ENCODE measurements at places on chromosomes 6 and 20.

GRCh38 chr6:149544646-149545257 is 1.1 kb downstream of the PPIL4 start:
- no peak for DNase-seq
- no peaks in the 10 kb centered on the region for H3K36me3 ChIP-seq
- H3K27ac ChIP-seq, result peak overlapping the region; percentile 99
- H3K4me1 ChIP-seq, result peaks cover 39% of the 10 kb centered on the region
- H3K27me3 ChIP-seq, result peaks cover 8% of the 10 kb centered on the region

DNA sequence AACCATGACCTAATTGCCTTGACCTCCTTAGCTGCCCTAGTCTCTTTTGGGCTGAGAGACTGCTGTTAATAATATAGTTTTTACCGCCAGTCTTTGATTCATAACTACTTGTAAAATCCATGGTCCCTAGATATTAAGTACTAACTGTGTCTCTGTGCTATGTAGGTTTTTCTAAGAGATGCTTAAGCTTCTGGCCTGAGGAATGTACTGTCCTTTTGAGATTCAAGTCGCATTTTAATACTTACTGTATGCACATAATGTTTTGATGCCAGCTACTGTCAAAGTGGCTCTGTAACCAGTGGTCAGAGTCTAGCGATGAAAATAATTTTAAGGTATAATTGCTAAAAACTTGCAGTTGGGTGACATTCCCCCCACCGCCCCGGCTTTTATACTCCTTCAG is 2.1 kb downstream of the AKAP12 start:
- DNase-seq, result no peak
- H3K36me3 ChIP-seq, result no peaks in the 10 kb centered on the region
- H3K27me3 ChIP-seq, result peaks cover 40% of the 10 kb centered on the region
- no peak overlapping the region for H3K27ac ChIP-seq

- H3K27me3 ChIP-seq, result no peaks in the 10 kb centered on the region
- no peak overlapping the region for H3K4me3 ChIP-seq
Observed at GRCh38 chr6:55474382-55474781, 104.6 kb downstream of the HMGCLL1 start.

DNA sequence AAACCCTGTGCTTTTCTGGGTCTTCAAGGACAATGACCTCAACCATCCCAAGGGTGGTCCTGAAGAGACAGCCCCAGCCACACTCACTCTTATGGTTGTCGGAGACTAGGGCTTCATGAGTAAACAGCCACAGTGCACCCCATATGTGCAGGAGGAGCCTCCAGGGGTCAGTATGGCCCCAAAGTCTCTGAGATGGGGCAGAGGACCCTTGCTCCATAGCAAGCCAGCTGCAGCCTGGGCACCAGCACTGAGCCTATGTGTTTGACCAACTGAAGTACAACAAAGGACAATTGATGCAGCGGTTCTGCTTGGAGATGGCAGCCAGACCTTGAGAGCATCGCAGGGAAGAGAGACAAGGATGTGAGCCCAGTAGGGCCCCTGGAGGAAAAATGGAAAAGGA is 112.2 kb downstream of the LRFN2 start:
- H3K36me3 ChIP-seq, result no peaks in the 10 kb centered on the region
- H3K4me1 ChIP-seq, result no peaks in the 10 kb centered on the region
- DNase-seq, result no peak
- no peak overlapping the region for H3K27ac ChIP-seq
- no peaks in the 10 kb centered on the region for H3K27me3 ChIP-seq

DNA sequence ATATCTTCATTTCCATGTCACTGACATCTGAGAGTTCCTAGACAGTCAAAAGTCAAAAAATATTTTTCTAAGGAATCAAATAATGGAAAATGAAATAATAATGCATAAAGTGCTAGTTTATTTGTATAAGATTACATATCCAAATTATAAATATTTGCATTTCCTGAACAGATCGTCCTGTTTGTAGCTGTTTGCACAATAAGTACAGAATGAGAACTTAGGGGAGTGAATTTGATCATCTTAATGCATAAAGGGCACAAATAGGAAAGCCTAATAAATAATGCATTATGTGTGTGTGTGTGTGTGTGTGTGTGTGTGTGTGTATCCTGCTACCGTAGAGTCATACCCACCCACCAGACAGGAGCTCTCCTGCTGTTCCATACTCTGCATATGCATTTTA is 521.0 kb upstream of the EPHA7 start:
- H3K27ac ChIP-seq, result no peak overlapping the region
- DNase-seq, result no peak
- H3K4me1 ChIP-seq, result no peaks in the 10 kb centered on the region
- H3K36me3 ChIP-seq, result no peaks in the 10 kb centered on the region
- H3K4me3 ChIP-seq, result no peak overlapping the region
- no peaks in the 10 kb centered on the region for H3K27me3 ChIP-seq

DNA sequence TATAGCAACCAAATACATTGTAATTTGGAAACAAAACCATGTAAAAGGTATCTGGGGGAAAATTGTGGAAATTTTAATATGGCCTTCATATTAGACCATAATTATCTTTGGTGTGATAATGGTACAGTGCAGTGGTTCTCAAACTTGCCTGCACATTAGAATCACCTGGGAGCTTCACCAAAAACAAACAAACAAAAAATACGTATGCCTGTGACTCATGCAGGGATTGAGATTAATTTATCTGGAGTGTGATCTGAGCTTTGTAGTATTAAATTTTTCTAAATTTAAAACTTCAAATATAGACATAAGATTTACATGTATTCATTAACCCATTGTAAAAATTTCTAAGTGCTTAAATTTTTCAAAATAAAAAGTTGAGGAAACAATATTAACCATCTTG is 31.5 kb downstream of the ARHGAP18 start:
- H3K4me1 ChIP-seq, result peaks cover 1% of the 10 kb centered on the region
- no peak for DNase-seq
- H3K27ac ChIP-seq, result no peak overlapping the region
- no peaks in the 10 kb centered on the region for H3K27me3 ChIP-seq
- no peak overlapping the region for H3K4me3 ChIP-seq
- H3K36me3 ChIP-seq, result no peaks in the 10 kb centered on the region

DNA sequence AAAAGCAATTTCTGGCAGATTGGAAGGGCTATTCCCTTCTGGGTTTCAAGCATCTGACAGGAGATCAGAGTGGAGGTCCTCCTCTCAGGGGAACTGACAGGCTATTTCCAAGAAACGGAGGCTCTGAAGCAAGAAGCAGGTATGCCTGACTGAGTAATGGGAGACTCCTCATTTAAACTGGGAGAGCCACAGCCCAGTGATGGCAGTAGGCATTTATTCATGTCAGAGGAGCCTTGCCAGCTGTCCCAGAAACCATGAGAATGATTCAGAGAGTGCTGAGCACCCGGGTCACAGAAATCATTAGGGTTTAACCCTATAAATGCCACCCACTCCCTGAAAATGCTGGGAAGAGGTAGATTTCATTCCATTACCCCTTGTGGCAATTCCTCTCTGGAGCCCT is 247.5 kb upstream of the RNF217 start:
- no peaks in the 10 kb centered on the region for H3K4me1 ChIP-seq
- H3K27ac ChIP-seq, result no peak overlapping the region
- no peak overlapping the region for H3K4me3 ChIP-seq
- H3K27me3 ChIP-seq, result no peaks in the 10 kb centered on the region
- no peak for DNase-seq

GRCh38 chr6:35218021-35218420 is 4.3 kb downstream of the SCUBE3 start:
- H3K4me1 ChIP-seq, result peaks cover 7% of the 10 kb centered on the region
- H3K4me3 ChIP-seq, result no peak overlapping the region
- H3K27ac ChIP-seq, result no peak overlapping the region
- peaks cover 35% of the 10 kb centered on the region for H3K27me3 ChIP-seq
- no peaks in the 10 kb centered on the region for H3K36me3 ChIP-seq

- H3K27me3 ChIP-seq, result peaks cover 5% of the 10 kb centered on the region
- H3K27ac ChIP-seq, result peak overlapping the region; percentile 2
- no peak overlapping the region for H3K4me3 ChIP-seq
- no peaks in the 10 kb centered on the region for H3K36me3 ChIP-seq
- H3K4me1 ChIP-seq, result peaks cover 7% of the 10 kb centered on the region
Observed at GRCh38 chr6:105484238-105485161, 81.6 kb upstream of the PREP start.

DNA sequence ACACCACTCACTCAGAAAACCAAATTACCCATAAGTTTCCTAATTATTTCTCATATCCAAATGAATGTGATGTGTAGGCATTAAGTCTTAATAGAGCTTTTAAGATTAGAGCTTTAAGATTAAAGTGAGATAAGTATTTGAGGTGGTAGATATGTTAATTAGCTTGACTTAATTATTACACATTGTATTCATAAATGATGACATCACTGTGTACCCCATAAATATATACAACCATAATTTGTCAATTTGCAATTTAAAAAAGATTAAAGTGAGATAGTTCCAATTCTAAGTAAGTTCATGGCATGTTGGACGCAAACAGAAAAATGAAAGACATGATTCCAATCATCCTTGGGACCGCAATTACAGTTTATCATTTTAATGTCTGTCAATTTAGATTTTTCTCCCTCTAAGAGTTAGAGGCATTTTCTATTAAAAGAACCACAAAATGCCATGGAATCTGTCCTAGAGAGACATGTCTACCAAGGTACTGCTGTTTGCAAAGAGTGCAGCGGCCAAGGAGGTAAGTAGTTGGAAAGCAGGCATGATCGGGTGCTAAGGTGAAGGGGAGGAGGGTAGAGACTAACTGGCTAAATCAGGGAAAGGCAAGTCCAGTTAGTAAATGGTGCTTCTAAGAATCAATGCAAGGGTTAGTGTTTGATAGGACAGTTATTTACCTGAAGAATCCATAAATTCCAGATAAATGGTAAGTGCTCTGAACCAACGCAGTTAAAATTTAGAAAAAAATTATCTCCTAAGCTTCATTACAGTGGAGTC is 65.7 kb downstream of the CHD6 start:
- no peak overlapping the region for H3K27ac ChIP-seq
- H3K4me3 ChIP-seq, result no peak overlapping the region
- H3K36me3 ChIP-seq, result no peaks in the 10 kb centered on the region
- no peak for DNase-seq
- no peaks in the 10 kb centered on the region for H3K27me3 ChIP-seq

DNA sequence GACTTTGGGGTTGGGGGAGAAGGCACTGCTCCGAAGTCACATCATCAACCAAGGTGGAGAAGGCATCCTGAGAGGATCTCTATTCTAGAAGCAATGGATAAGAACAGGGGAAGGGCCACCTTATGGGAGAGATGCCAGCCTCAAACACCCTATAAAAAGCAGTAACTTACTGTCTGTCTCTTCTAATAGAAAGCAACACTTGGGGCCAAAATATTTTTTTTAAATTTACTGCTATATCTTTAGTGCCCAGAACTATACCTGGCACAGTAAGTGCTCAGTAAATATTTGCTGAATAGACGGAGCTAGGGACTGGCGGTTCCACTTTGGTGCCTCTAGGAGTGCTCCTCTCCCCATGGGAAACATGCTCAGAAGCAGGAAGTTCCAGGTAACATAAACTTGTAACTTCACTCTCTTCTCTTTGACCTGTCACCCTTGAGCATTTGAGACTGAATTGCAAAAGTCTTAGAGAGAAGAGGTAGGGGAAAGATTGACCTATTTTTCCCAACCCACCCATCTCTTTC is 807 bp upstream of the OTOR start:
- no peak overlapping the region for H3K27ac ChIP-seq
- peaks cover 20% of the 10 kb centered on the region for H3K27me3 ChIP-seq
- H3K4me1 ChIP-seq, result no peaks in the 10 kb centered on the region
- H3K4me3 ChIP-seq, result no peak overlapping the region

DNA sequence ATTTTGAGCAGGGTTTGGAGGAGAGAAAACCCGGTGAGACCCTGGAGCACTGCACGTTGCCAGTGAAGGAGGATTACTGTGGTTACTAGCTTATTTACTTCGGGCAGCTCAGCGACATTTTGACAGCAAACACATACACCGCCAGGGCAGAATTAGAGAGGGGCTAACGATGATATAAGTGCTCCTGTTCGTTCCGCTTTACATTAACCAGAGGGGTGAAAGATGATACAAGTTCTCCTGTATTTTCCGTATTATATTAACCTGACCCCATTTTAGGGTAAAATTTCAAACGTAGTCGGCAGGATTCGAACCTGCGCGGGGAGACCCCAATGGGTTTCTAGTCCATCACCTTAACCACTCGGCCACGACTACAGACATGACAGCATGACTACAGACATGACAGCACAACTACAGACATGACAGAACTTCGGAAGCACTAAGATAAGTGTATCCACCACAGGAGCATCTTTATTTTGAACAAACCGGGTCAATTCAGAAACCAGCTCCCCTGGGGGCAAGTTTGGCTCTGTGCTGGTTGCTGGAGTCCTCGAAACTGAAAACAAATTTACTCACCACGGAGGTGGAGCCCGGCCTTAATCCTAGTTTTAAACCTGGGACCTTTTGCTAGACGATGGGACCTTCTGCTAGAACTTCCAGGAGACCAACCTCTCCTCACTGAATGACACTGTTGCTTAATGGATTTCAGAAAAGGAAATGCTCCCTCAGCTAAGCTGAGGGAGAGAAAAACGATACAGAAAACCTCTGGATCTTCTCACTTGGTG is 80.4 kb upstream of the ZNF184 start:
- no peaks in the 10 kb centered on the region for H3K36me3 ChIP-seq
- no peak overlapping the region for H3K4me3 ChIP-seq
- no peak overlapping the region for H3K27ac ChIP-seq
- peaks cover 3% of the 10 kb centered on the region for H3K4me1 ChIP-seq

- H3K36me3 ChIP-seq, result peaks cover 8% of the 10 kb centered on the region
- no peaks in the 10 kb centered on the region for H3K27me3 ChIP-seq
- DNase-seq, result no peak
- peaks cover 13% of the 10 kb centered on the region for H3K4me1 ChIP-seq
Observed at GRCh38 chr6:158172001-158172400, 3.9 kb downstream of the GTF2H5 start.

DNA sequence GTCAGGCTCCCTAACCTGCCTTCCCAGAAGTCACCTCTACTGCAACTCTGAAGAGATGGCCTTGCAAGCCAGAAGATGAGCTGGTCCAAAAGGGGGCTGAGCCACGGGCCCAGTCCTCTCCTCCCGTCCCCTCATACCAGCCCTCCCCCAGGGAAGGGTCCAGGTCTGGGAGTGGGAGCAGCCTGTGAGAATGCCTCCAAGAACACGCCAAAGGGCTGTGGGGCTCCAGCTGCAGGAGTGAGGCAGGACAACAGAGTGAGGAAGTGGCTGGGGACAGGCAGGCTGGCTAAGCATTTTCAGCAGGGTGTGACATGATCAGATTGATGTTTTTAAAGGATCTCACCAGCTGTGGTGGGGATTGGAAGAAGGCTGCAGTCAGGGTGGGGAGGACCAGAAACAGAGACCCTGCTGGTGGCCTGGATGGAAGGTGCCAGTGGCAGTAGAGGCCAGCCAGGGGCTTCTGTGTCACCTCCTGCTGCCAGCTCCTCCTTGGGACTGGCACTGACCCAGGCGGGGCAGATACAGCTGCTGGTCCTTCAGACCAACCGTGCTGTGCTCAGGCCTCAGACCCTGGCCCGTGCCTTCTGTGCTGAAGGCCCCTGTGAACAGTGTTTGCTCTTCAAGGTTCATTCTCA is 257.6 kb downstream of the NRN1 start:
- H3K27ac ChIP-seq, result no peak overlapping the region
- peaks cover 22% of the 10 kb centered on the region for H3K36me3 ChIP-seq
- no peaks in the 10 kb centered on the region for H3K27me3 ChIP-seq

- H3K4me1 ChIP-seq, result no peaks in the 10 kb centered on the region
- no peak within 1 kb of the TSS for H3K4me3 ChIP-seq
- H3K27me3 ChIP-seq, result peaks cover 36% of the 10 kb centered on the region
- no peak for DNase-seq
Observed at GRCh38 chr6:122995921-122996793, at the start of gene CLVS2. Gene CLVS2 (plus strand): TSS chr6:122996235. CDS start chr6:122997778, 1,543 bp downstream.

- DNase-seq, result no peak
- H3K36me3 ChIP-seq, result peaks cover 17% of the 10 kb centered on the region
- peak overlapping the region; percentile 99 for H3K4me3 ChIP-seq
- peak overlapping the region; percentile 99 for H3K27ac ChIP-seq
Observed at GRCh38 chr6:116571683-116572000, 338 bp downstream of the RWDD1 start.

GRCh38 chr6:108621117-108621516 is 60.4 kb downstream of the FOXO3 start:
- peaks cover 41% of the 10 kb centered on the region for H3K4me1 ChIP-seq
- no peaks in the 10 kb centered on the region for H3K27me3 ChIP-seq
- H3K4me3 ChIP-seq, result no peak overlapping the region
- H3K27ac ChIP-seq, result no peak overlapping the region

All from naive B cell (primary cell).